ENCODE measurements at places on chromosomes 12 and 14.

DNA sequence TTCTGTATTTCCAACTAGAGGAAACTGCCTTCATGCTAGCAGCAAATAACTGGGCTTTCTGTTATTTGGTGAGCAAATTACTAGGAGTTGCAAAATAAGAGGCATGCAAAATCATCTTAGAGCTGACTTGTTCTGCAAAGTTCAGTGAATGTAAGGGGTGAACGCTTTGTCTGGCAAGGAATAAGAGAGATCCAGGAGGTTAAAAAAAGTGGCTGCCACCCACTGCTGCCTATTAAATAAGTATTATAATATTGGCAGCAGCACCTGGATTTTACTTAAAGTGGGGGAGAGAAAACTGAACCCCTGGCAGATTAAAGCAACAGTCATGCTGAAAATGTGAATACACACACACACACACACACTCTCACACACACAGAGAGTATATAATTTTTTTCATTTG, 557.0 kb downstream of the FLRT2 start:
- no peak for DNase-seq

- no peak for DNase-seq
Observed at GRCh38 chr12:2284857-2285256, 232.1 kb downstream of the CACNA1C start.

- no peak for DNase-seq
Observed at GRCh38 chr14:56342494-56342942, 224.3 kb downstream of the PELI2 start.

DNA sequence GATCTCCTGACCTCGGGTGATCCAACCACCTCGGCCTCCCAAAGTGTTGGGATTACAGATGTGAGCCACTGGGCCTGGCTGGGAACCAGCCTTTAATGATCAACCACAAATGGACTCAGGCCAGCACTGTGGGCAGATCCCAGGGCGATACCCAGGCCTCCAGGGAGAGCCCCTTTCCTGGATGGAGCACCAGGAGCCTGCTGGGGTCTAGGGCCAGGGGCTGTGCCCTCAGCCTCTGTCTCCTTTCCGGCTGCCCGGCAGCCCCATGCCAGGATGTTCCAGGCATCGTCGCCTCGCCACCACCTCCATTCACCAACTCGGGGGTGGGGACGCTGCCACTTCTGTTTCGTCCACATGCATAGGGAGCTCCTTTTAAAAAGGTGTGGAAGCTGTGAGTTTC, 2.3 kb downstream of the ADGRD1 start:
- DNase-seq, result no peak

DNA sequence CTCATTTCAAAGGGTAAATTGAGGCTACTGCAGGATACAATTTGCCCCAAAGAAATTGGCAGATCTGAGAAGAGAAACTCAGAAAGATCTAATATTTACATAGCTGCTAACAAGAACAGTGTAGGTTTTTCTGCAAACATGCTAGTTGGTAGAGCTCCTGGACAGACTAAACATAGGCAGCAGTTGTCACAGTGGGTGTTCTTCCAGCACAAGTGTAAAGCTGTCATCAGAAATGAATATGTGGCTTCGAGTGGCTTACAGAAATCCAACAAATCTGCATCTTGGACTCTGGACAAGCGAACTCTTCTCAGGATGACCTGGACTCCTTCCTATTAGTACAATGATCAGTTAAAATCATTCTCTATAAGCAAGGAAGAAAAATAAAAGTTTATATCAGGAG, 5.9 kb downstream of the CBX5 start:
- no peak for DNase-seq

DNA sequence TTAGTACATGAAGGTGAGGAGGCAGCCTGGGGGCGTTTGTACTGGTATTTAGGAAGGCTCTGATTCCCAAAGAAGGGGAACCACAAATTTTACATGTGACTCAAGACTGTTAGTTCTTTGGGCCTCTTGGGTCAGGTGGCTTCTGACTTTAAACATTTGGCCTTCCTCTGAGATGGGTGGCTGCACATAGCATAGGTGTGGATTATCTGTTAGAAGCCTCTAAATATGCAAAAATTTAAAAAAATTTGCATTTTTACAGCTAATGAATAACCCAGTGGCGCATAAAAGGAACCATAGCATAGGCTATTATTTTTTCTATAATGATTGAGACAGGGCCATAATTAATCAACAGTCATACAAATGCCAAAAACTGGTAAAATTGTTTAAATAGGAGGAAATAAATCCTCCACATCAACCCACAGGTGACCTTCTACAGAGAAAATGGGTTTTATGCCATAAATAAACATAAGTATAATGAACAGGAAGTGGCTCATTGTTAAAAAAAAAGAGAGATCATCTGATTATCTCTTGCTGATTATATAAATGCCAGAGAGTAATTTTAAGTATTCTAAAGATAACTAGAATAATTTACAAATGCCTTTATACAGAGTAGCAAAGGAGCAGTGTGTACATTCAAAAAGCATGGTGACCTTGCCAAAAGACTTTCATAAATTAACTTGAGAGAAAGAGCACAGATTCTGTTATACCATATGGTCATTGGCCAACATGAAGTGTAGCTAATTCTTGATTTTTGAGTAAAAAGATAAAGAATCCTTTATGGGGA, 284.2 kb upstream of the ATP2B1 start:
- no peak for DNase-seq

DNA sequence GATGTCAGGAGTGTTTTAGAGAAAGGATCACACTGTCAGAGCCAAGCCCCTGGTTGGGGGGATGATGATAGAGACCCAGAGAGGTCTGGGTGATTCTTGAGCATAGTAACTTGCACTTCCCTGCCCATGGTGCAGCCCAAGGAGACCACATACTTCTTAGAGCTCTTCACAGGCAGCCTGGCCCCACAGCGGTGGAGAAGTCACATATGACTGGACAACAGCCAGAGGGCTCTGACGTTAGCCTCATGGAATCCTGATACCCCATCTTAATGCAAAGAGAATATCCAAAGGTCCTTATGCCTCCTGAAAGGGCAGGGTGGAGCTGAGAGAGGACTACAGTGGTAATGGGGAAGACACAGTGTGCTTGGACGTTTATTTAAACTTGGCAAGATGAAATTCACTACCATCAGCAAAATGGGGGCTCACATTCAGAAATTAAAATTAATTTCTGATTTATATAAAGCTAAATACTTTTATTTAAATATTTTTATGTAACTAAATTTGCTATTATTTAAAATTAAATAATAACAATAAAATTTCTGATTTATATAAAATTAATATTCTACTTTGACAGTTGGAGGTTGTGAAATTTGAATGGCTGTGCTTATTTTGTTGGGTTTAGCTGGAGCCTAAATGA, 131.3 kb downstream of the KTN1 start:
- no peak for DNase-seq

DNA sequence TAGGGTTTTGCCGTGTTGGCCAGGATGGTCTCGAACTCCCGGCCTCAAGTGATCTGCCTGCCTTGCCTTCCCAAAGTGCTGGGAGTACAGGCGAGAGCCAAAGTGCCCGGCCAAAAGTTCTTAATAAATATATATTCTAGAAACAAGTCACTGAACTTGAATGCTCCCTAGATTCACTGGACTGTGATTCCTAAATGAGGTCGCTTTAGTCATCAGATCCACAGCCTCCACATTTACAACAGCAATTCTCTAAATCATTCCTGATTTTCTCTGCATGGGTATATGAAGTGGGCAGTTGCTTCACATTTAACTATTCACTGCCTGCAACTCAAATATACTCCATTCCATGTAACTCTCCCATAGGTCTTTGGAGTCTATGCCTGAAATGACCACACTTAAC, 813.0 kb downstream of the GALC start:
- DNase-seq, result no peak

- no peak for DNase-seq
Observed at GRCh38 chr14:99231161-99231849, 40.7 kb downstream of the BCL11B start.

- no peak for DNase-seq
Observed at GRCh38 chr12:76173756-76174155, 89.3 kb upstream of the NAP1L1 start.

GRCh38 chr12:76028571-76029277, 2.9 kb downstream of the PHLDA1 start:
- DNase-seq, result no peak

GRCh38 chr14:58426670-58427280, 556 bp downstream of the TIMM9 start:
- peak; percentile 30 for DNase-seq

DNA sequence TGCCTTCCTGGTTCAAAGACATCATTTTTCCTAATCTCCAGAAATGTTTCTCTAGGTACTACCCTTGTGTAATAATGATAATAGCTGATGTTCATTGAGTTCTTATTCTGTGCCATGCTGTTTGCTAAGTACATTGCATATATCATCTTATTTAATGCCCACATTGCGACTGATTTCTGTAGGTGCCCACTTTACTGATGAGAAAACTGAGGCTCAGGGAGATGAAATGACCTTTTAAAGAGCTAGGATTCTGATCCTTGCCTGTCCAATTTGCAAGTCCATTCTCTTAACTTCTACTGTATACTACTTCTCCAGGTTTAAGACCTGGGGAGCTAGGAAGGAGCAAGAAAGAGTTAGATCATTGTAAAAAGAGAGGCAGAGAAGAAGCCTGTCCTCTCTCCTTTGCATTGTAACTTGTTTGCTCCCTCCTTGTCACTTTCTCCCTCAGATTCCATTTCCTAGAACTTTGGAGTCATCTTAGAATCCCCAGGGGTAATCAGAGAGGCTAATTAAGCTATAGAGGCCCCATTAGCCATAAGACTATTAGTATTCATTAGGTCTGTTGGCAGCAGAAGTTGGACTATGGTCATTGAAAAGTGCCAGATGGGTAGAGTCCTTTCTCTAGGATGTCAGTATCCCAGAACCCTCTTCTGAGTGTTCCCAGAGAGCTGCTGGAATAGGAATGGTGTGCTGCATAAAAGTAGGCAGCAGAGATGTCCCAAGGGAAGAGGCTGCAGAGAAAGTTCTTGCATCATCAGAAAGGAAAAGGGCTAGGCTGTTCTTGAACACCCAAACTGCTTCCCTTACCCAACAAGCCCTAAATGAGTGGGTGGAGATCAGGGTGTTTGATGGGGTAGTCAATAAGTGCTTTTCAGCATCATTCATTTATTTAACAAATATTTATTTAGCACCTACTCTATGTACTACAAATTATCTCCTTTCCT, 3.1 kb downstream of the DGKA start:
- DNase-seq, result no peak

DNA sequence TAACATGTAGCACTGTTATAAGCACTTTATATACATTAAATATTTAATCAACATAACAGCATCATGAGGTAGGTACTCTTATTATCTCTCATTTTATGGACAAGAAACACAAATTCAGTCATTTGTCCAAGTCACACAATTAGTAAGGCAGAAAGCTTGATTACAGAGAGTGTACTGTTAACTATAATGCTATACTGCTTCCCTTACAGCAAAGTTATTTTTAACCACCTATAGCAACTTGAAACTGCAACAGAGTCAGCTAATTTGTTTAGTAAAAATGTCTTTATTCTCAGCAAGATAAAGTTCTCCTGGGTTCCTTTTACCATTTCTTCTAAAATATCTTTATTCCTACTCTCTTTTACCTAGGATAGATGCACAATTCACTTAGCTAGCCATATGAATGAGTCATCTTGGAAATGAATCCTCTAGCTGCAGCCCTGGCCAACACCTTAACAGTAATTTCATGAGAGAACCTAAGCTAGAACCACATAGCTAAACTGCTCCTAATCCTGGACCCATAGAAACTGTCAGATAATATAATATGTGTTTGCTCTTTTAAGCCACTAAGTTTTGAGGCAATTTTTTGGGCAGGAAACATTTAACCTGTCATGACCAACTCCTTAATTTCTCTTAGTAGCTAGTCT, 90.2 kb upstream of the HECTD1 start:
- no peak for DNase-seq

DNA sequence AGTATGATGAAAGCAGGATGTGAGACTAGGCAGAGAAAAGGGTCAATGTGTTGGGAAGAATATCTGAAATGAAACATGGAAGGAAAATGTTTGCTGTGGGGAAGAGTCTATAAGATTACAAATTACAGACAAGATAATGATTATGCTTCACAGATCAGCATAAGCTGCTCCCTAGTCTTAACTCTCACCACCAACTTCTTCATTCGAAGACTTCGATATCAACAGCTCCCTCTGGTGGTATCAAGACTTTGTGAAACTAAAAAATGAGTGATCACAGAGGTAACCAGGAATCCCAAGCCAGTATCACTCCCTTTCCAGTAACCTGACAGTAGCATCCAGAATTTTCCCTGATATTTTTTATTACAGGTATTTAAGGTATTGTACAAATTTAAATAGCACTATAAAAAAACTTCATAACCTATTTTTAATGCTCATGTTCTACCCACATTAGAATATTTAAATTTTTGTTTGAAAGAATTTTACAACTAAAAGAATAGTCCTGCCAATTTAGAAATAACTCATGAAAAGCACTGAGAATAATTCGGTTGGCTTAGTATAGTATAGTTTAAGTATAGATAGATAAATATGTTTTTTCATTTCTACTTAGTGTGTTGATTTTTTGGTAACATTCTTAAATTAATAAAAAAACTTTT, 84.4 kb downstream of the C2CD5 start:
- no peak for DNase-seq

DNA sequence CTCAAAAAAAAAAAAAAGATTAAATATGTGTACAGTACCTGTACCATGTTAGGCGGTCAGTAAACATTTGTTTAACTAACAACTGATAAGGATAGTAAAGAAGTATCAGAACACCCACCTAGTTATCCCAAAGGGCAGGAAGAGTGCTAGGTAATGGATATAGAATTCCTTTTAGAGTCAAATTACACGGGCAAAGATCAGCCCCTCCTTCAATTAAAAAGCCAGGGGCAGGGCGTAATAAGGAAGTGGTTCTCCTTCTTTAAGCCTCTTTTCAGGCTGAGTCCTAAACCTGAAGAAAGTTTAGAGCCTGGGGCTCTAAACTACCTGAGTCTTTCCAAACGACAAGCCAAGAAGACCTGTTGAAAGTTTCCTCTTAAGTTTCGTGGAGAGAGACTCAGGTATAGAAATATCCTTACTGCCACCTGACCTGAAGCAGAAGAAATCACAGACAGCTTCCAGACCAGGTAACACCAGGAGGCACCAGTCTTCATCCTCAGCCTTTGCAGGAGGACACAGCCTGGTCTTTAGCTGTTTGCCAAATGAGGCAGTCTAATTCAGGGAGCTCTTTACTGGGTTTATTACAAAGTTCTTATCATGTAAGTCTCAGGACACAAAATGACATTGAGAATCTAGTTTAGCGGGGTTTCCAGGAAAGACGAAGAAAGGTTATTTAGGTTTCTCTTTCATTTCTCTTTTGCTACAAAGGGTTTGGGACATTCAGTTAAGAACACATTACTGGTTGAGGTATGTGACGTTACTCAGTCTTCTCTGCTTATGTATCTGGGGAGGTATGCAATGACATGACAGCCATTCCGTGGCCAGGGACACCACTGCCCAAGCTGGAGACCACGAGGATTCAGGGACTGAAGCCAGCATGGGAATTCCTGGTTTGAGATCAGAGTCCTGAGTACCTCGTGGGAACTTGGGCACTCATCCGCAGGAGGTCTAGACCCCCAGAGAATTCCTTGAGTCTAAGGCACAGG, at the start of gene BCL2L14:
TSS of gene BCL2L14 (plus strand) at position 266 of the 983 bp plus-strand sequence. CDS start 8,367 bp downstream, outside the sequence.
- DNase-seq, result no peak

DNA sequence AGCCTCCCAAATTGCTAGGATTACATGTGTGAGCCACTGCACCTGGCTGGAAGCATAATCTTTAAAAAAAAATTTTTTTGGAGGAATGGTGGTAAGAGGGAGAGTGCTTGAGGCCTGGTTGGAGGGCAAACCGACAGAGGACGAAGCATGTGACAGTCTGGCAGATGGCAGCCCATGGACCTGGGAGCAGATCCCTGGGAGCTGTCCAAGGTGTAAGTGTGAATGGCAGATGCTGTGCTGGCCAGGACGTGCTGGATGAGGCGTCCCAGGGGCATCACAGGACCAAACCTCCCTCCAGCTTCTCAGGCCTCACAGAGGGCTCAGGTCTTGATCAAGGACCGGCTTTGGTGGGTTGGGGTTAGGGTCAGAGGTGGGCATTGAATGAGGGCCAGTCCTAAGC, 128.4 kb upstream of the NCOR2 start:
- no peak for DNase-seq
